ENCODE measurements at places on chromosomes 5 and 9.
A peak's percentile ranks its signal among the peaks of the same experiment; 100 is the strongest.

- DNase-seq: peak; percentile 55
These were observed 24.1 kb upstream of the PCSK5 start for GRCh38 chr9:75866273-75866871.

DNA sequence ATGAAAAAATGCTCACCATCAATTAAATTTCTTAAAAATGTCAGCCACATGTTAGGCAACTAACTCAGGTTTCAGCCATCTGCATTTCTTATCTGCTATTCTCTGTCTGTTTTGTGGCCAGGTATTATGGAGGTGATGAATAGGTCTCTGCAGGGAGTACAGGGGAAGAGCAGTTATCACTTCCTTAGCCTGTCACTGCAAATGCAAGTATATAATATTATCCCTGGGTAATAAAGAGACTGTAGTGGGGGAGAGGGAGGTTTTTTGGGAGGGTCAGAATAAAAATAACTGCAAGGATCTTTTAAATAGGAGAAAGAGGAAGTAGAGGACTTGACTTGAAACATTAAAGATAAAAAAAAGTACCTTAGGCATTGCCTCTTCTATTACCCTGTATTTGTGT is 49.6 kb upstream of the PTGER4 start:
- DNase-seq: no peak

GRCh38 chr9:107600060-107600573 is 110.5 kb upstream of the KLF4 start:
- no peak for DNase-seq

DNA sequence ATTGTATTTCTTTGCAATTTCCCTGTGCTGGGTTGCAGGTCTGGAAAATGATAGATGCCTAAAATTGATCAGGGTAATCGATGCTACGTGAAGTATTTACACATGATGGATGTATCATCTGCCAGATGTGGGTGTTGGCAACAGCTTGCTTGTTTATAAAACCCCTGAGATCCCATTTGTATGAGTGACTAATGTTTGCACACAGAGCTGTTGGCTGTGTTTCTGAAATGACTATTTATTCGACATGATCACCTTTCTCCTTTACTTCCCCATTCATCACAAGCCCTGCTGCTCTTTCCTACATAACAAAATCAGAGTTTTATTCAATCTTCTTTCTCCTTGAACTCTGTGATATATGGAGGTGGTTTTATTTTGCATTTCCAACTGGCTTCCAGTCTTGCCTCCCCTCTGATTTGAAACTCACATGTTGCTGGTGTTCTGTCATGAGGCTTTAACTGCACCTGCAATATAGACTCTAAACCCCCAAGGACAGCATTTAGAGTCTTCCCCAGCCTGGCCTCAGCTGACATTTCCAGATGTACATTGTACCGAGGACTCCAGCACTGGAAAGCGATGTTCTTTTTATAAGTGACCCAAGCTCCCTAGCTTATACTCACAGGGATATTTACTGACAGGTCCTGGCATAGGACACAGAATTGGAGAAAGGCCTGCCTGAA is 50.7 kb upstream of the SHB start:
- DNase-seq: no peak

- DNase-seq: no peak
These were observed 541.2 kb upstream of the TRPC7 start for GRCh38 chr5:136906545-136906944.

DNA sequence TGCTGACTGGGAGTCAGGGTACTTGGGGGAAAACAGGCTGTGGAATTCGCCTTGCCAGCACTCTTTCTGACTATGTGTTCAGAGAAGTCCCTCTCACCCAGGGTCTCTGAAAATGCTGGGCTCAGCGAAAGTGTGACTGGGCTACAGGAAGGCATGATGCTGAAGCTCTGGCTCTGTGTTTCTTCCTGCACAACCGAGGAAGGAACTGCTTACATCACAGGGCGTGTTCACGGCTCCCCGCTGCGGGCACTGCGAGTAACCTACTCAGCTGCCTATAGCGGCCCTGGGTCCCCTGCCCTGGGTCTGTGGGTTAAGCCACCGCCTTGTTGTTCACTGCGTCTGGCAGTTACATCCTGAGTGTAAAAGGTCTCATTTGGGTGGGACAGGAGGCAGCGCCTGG is 222.4 kb upstream of the IRX4 start:
- DNase-seq: no peak

GRCh38 chr5:34491251-34491620 is 164.9 kb upstream of the RAI14 start:
- no peak for DNase-seq

GRCh38 chr5:90398726-90399125 is 10.8 kb downstream of the CETN3 start:
- DNase-seq: no peak

- DNase-seq: no peak
These were observed 24.8 kb downstream of the EQTN start for GRCh38 chr9:27272103-27272502.

DNA sequence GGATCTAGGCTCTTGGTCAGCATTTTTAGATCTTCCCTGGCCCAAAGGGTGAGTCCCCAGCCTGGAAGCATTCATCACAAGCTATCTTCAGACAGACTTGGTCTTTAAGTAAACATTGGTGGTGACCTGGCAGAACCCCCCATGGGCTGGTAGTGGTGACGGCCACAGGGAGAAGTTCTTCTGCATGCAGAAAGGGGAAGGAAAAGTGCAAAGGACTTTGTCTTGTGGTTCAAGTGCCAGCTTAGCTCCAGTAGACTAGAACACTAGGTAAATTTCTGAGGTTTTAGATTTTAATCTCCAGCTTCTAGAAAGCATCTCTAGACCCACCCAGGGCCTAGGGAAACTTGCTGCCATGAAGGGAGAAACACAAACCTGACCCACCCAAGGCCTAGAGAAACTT is 584.0 kb downstream of the CHSY3 start:
- no peak for DNase-seq

GRCh38 chr5:156191547-156191946 is 135.4 kb upstream of the SGCD start:
- no peak for DNase-seq

- no peak for DNase-seq
These were observed 59.8 kb downstream of the ENC1 start for GRCh38 chr5:74580729-74581109.

DNA sequence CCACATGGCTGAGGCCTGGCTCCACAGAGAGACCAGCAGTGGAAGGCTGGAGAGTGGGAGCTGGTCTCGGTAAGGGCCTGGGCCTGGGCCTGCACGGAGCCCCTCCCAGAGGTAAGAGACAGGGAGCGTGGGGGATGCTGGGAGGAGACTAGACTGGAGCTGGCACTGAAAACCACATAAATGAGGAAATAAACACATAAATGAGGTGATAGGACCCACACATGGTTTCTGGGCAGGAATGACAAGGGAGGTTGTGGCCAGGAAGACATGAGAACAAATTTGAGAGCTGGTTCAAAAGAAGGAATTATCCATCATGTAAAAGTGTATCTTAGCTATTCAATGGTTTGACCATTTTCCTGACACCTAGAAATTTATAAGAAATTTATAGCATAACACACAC is 451.7 kb upstream of the DAP start:
- DNase-seq: no peak

DNA sequence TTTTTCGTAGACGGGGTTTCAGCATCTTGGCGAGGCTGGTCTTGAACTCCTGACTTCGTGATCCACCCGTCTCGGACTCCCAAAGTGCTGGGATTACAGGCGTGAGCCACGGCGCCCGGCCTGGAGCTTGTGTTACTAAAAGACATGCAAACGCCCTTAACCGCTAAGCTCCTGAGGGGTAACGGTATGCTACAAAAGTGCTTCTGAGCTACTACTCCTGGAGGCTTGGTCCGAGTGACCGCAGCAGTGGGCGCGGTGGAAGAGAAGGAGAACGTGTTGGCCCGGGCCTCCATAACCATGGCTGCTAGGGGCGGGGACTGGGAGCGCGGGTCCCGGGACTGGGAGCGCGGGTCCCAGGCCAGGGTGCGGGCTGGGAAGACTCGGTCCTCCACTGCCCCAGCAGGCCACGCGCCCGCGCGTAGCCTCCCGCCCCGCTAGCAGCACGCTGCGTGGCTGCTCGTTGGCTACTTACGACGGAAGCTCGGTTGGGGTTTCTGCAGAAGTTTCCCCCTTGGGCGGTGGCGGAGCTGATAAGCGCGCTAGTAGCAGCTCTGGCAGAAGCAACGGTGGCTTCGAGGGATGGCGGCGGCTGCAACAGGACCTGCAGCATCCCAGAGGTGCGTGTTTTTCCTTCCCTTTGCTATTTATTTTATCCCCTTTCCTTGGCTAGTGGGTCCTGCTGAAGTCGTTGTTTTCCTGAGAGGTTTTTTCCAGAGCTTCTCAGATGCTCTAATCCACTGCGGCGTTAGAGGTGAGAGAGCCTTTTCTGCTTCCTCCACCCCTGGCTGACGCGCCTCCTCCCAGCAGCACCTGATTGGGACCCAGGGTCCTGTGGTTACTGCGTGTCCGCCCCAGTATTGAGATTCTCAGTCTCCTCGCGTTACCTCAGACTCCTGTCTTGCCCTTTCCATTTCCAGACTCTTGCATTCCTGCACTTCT is 69.2 kb upstream of the CCDC180 start:
- peak; percentile 83 for DNase-seq

DNA sequence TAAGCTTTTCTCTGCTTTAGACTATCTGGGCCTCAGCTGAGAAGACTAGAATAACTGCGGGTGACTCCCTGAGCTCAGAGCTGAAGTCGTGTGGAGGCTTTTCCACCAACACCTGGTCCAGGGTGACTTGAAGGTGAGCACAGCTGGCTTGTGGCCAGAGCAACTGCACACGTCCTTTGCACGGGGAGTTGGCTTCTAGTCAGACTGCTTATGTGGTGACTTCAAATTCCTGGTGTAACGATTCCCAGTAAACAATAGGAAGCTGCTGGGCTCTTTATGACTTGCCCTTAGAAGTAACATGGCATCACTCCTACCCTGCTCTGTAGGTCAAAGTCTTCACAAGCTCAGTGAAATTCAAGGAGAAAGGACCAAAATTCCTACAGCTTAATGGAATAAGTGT is 800.6 kb upstream of the CDH6 start:
- no peak for DNase-seq

DNA sequence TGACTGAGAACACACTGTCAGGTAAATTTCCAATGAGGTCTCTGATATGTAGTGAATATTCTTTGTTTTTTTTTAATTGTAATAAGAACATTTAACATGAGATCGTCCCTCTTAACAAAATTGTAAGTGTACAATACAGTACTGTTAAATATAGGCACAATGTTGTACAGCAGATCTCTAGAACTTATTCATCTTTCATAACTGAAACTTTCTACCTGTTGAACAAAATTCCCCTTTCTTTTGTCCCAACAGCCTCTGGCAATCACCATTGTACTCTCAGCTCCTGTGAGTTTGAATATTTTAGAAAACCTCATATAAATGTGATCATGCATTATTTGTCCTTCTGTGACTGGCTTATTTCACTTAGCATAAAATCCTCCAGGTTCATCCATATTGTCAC is 10.6 kb upstream of the PRLR start:
- DNase-seq: no peak

DNA sequence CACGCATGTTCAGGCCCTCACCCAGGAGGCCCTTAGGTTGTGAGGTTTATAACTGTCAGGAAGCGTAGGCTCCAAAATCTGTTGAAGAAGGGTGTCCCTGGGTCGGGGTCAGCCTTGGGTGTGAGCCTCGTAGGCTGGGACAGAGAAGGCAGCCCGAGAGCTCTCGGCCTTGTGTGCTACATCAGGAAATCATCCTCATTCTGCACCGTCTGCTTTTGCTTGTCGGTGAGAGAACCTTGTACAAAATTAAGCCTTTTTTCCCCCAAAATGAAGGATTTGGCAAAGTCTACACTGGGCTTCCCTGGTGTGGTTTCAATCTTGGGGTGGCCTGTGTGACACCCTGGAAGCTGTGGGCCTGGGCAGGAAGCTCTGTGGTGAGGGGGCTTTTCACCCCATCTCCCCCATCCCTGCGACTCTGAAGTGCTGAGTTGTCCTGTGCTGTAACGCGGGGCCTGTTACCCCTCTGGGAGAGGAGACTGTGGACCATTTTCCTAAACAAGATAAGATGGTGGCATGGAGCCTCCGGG is 55.3 kb downstream of the AHRR start:
- DNase-seq: no peak

DNA sequence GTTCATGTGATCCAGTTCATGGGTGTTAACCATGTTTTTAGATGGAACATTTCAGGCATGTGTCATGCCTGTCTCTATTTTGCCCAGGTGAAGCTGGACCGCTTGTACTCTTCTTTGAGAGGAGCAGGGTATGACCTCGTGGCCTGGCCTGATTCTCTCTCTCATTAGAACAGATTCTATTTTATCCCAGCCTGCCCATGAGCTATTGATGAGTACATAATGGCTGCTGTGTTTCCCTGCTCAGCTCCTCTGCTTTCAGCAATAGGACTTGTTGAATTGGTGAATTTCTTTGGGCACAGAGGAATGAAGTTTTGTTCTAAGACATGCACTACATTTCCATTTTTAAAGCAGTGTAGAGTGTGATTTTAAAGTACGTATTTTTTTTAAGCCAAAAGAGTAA is 86.2 kb downstream of the HACD4 start:
- no peak for DNase-seq

- no peak for DNase-seq
These were observed 214.1 kb upstream of the MEF2C start for GRCh38 chr5:89097103-89097502.

GRCh38 chr5:144771802-144772201 is 601.1 kb downstream of the KCTD16 start:
- DNase-seq: no peak

DNA sequence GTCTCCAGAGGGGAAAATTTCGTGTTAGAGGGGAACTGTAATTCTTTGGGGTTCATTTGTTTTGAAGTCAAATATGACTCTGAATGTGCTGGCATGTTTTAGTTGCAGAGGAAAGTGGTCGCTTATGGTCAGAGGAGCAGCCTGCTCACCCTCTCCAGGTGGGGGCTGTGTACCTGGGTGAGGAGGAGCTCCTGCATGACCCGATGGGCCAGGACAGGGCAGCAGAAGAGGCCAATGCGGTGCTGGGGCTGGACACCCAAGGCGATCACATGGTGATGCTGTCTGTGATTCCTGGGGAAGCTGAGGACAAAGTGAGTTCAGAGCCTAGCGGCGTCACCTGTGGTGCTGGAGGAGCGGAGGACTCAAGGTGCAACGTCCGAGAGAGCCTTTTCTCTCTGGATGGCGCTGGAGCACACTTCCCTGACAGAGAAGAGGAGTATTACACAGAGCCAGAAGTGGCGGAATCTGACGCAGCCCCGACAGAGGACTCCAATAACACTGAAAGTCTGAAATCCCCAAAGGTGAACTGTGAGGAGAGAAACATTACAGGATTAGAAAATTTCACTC is 13.5 kb downstream of the TXNDC15 start:
- no peak for DNase-seq

DNA sequence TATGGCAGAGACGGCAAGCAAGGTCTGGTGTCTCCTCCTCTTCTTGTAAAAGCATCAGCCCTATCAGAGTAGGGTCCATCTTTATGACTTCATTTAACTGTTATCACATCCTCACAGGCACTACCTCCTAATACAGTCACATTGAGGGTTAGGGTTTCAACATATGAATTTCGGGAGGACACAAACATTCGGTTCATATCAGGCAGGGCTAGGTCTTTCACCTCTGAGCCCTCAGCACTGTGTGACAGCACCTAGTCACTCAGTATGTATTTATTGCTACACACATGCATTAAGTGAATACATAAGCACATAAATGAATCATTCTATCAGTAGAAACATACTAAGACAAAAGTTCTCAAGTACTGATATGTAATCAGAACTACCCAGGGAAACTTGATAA is 9.4 kb upstream of the BTF3 start:
- no peak for DNase-seq

Data from iris pigment epithelial cell (primary cell).